ENCODE measurements at places on chromosomes 5 and 9. TPM values are rescaled to one million over a fixed set of nuclear protein-coding genes. Genes with fewer than 3 reads are reported as not detected.

PIP5K1B gene
- 81.5 TPM for total RNA-seq

PCDHGA1 gene
- 1.7 TPM for total RNA-seq

TMOD1 gene
- 220 TPM for total RNA-seq

SPDL1 gene
- 5.9 TPM for total RNA-seq

STK32A gene
- 2.9 TPM for total RNA-seq

DNA sequence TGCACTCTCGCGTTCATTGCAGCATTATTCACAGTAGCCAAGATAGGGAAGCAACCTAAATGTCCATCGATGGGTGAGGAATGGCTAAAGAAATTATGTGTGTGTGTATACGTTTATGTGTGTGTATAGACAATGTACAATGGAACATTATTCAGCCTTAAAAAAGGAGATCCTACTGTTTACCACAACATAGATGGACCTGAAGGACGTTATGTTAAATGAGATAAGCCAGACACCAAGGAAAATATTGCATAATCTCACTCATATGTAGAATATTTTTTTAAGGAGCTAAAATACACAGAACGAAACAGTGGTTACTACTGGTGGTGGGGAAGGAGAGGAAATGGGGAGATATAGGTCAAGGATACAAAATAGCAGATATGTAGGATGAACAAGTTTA lies 2.4 kb downstream of the KIF2A start:
- DNase-seq: no peak

DNA sequence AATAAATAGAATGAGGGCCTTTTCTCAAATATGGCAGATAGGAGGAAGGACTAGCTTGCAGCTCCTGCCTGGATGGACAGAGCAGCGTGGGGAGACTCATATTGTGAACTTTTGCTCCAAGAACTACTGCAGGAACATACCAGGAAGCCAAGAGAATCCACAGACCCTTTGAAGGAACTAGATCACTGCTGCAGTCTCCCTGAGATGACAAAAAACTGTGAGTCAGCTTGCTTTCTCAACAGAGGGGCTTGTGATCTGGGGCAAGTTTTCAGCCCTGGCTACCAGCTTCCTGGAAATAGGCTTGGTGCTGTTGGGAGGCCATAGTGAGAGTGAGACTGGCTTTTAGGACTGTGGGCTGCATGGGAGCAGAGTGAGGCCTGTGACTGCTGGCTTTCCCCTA lies 170.6 kb upstream of the TRIM32 start:
- no peak for DNase-seq

DNA sequence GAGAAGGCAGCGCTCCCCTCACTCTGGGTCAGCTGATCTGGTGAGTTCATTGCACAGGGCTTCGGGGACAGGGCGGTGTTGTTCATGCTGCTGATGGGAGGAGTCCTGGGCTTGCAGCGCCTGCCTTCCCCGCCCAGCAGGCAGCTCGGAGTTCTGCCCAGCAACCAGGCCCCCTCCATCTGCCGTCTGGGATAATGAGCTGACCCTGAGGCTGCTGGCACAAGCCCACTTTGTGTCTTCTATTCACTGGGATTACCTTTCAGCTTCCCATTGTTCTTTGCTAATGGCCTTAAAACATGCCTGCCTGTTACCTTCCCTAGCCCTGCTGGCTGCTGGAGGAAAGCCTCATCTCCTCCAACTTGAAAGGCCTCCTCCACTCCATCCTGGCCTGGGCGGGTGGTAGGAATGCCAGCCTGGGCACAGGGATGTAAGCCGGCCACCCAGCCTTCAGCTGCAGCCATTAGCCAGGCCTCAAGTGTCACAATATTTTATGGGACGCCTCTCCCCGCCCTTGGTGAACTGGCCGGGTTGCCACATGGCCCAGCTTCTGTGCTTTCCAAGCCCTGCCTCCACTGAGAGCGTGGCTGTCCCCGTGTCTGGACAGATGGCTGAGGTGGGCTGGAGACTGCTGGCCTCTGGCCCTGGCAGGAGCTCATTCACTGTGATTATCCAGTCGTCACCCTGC lies 70.4 kb downstream of the GADD45G start:
- peak; percentile 87 for DNase-seq

GRCh38 chr5:77697692-77698091 lies 59.2 kb upstream of the OTP start:
- no peak for DNase-seq

- DNase-seq: no peak
These were observed 2.0 kb downstream of the RNF44 start for GRCh38 chr5:176535101-176535663.

- peak; percentile 58 for DNase-seq
These were observed at the start of gene FBLL1 for GRCh38 chr5:168528521-168529373. Gene FBLL1 (plus strand): TSS chr5:168529305. CDS start chr5:168529505, 200 bp downstream.

GRCh38 chr5:180399401-180400215 lies 46.5 kb upstream of the GFPT2 start:
- no peak for DNase-seq

DNA sequence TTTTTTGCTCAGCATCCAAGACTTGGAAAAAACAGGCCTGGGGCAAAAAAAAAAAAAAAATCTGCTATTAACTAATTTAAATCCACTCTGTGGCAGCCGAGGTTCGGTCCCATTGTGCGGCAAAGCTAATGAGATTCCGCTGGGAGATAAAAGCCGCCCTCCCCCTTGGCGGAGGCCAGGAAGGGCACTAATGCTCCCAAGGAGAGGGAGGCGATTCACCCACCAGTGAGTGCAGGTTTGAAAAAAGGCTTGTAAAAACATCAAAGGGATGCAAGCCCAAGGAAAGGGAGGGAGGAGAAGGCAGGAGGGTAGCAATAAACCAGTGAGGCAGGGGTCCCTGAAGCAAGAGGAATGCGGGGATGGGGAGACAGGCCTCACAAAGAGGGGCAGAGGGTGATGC lies 129.5 kb upstream of the RAPGEF1 start:
- no peak for DNase-seq

DNA sequence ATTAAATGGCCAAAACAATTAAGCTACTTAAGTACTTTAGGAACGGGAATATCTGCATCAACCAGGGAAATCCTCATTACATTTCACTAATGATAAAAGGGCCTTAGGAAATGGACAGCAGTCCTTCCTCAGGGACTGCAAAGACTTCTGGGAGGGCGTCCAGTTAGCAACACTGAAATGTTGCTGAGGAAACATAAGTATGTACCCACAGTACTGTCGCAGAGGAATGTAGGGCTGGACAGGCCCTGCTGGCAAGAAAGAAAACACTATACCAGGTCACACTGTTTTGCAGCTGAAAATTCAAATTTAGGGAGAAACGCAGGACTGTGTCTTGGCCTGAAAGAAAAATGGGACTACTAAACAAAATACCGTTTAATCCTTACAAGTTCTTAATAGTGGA lies 1.3 kb downstream of the C5orf15 start:
- no peak for DNase-seq

GRCh38 chr9:113990570-113990907 lies 87.6 kb downstream of the AMBP start:
- no peak for DNase-seq

DNA sequence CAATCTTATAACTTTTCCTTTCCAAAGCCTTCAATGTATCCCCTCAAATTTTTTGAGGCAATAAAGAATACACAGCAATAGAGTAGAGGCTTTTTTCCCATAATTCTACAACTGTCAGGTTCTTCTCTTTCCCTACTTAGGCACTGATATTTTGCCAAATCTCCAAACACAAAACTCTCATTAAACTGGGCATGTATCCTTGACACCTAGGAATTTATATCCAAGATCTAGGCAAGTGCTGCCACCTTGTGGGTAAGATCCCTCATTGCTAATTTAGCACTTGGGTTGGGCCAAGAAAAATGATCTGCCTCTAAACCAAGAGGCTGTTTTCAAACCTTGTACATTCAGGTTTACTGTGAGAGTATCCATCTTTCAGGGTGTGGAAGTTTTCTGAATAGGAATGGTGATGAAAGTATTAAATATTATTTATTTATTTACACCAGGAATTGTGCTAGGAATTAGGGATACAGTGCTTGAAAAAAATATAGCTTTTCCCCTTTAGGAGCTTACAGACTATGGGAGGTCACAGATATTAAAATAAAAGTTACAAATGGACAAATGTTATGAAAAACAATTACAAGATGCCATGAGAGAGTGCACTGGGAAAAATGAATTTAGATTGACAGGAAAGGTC lies 17.6 kb downstream of the TSTD2 start:
- DNase-seq: no peak

DNA sequence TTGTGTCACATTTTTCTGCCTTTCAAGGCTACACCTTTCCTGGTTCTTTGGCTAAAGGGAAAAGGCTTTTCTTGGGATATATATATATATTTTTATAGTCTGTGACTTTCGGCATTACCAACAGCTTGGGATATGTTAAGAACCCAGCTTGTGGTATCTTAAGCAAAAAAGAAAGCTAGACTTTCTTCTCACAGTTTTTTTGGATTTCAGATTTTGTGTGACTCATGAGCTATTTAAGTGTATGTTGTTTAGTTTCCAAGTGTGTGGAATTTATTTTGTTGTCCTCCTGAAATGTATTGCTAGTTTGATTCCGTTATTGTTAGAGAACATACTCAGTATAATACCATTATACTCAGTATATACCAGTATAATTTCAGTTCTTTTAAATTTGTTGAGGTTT lies 64.8 kb downstream of the ERCC6L2 start:
- DNase-seq: no peak

- DNase-seq: no peak
These were observed 45.9 kb downstream of the PDCD1LG2 start for GRCh38 chr9:5556101-5556705.

DNA sequence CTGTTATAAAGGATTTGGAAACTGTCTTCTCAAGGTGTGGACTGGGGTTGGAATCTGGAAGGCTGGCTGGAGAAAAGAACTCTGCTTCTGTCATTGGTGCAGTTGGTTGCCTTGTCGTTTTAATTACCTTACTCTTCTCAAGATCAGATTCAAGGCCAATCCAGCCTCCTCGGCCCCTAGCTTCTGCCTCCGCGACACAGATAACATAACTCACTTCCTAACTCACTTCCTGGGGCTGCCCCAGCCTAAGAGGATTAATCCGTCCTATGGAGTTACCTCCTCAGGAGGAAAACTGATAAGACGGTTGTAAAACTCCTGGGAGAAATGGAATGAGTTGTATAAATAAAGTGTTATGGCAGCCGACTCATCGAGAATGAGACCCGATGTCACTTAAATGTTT lies 389.1 kb upstream of the WWC1 start:
- DNase-seq: no peak

- peak; percentile 87 for DNase-seq
These were observed 10.1 kb downstream of the TMEM252 start for GRCh38 chr9:68530618-68531017.

DNA sequence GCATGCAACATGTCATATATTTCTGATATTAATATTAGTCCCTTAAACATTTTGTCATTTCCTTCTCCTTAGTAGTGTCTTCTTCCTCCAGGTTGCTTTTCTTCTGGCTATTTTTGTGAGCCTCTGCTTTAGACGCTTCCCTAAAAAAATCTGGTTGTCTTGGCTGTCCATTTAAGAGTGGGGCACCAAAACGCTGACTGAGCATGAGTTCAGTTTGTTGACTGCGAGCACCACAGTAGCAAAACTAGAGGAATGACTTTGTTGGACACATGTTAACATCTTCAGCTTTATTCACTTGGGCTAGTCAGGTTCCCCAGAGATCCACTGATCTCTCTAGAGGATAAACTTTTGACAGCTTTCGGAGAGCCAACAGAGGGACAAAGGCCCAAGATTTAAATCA lies 19.3 kb upstream of the TEK start:
- DNase-seq: no peak

DNA sequence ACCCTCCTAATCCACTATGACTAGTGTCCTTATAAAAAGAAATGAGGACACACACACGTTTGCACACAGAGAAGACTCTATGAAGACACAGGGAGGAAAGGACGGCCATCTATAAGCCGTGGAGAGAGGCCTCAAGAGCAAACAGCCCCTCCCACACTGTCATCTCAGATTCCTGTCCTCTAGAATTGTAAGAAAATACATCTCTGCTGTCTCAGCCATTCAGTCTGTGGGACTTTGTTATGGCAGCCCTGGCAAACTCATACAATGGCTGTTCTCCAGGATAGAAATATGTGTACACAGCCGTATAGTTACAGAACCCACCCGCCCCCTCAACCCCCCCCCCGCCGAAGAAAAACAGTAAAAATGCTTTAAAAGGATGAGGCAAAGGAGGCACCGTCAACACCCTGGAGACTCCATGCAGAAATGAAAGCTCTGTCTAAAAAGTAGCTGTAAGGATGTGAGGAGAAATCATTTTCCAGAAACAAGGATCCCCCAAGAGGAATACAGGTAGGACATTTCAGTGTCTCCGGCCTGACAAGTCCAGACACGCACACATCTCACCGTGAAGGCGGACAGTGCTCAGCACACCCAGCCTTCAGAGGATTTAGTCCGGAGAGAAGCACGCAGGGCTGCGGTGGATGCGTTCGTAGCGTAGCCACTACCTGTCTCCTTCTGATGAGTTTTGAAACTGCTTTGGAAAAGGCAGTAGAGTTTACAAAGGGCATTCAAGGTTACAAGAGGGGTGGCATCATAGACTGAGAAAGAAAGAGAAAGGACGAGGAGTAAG lies 110.8 kb upstream of the ERCC6L2 start:
- DNase-seq: no peak

DNA sequence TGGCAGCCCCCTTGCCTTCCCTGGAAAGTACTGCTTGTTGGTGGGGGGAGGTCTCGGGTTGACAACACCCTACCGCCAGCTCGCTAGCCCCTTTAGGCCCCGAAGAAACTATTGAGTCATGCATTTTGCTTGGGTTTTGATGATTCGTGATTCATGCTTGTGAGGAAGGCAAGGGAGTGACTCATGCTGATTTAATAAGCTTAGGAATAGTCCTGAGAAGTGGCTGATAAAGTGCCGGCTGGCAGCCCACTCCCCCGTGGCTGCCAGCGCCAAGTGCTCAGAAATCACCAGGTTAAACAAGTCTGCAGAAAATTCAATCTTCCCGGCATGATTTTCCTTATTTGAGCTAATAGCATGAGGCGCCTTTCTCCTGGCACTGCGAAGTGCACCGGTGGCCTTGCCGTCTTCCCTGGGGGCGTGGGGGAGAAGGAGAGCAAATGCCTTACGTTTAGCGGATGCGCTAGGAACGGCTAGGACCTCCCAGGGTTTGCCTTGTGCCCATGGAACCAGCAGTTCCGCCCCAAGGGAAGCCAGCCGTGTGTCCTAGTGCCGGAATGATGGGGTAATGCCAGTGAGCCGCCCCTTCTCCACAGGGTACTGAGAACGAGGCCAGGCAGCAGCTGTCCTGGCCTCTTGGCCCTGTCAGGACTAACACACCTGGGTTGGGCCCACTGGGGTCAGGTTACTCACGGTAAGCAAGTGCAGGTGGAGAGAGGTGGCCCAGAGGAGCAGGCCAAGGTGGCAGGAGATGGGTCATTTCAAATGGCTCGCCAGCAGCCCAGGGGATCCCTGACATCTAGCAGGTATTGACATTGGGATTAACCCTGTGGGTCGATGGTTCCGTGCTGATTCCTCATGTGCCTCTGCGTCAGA lies 151.9 kb downstream of the MACROH2A1 start:
- DNase-seq: no peak

GRCh38 chr5:77893225-77893860 lies 117.2 kb upstream of the TBCA start:
- peak; percentile 42 for DNase-seq

- no peak for DNase-seq
These were observed 34.0 kb downstream of the PTPN3 start for GRCh38 chr9:109463924-109464625.

GRCh38 chr5:97118261-97119006 lies 24.0 kb downstream of the LIX1 start:
- no peak for DNase-seq

All from right cardiac atrium (tissue), 5 donors.